ENCODE measurements at places on chromosomes 16 and 17.

- no peak for DNase-seq
Measured at GRCh38 chr16:79248351-79248750, 352.2 kb downstream of the MAF start.

- no peak for DNase-seq
Measured at GRCh38 chr16:87160234-87160636, 157.0 kb downstream of the C16orf95 start.

DNA sequence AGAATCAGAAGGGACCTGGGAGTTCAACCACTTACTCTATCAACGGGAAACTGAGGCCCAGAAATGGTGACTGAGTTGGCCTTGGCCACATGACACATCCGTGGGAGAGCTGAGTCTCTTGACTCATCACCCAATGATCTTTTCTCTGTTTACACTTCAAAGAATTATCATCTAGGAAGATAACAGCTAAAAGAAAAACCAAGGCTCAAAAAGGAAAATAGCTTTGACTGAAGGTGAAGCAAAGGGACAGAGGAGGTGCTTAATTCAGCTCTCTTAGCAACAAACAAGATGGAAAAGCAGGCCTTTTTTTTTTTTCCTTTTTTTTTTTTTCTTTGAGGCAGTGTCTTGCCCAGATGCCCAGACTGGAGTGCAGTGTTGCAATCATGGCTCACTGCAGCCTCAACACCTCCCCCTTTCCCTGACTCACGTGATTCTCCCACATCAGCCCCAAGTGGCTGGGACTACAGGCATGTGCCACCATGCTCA, 16.7 kb downstream of the ERCC4 start:
- DNase-seq: no peak

- no peak for DNase-seq
Measured at GRCh38 chr17:32774695-32775084, 102.2 kb downstream of the MYO1D start.

GRCh38 chr16:3088450-3088849, 10.6 kb downstream of the ZSCAN10 start:
- no peak for DNase-seq

DNA sequence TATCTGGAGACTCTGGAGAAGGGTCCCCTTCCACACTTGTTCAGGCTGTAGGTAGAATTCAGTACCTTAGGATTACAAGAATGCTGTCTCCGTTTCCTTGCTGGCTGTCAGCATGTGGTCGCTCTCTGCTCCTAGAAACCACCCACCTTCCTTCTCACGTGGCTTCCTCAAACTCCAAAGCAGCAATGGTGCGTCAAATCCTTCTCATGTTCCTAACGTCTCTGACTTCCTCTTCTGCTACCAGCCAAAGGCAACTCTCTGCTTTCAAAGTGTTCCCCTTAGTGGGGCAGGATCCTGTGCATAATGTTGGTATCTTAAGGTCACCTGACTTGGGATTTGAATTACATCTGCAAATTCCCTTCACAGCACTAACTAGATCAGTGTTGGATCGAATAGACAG, 30.9 kb upstream of the DYNLRB2 start:
- no peak for DNase-seq

GRCh38 chr17:32007463-32008298, 498 bp downstream of the LRRC37B start:
- DNase-seq: peak; percentile 28

- DNase-seq: no peak
Measured at GRCh38 chr17:12230481-12231354, 210.0 kb downstream of the MAP2K4 start.

- DNase-seq: no peak
Measured at GRCh38 chr16:69927056-69927757, 23.9 kb upstream of the CLEC18A start.

DNA sequence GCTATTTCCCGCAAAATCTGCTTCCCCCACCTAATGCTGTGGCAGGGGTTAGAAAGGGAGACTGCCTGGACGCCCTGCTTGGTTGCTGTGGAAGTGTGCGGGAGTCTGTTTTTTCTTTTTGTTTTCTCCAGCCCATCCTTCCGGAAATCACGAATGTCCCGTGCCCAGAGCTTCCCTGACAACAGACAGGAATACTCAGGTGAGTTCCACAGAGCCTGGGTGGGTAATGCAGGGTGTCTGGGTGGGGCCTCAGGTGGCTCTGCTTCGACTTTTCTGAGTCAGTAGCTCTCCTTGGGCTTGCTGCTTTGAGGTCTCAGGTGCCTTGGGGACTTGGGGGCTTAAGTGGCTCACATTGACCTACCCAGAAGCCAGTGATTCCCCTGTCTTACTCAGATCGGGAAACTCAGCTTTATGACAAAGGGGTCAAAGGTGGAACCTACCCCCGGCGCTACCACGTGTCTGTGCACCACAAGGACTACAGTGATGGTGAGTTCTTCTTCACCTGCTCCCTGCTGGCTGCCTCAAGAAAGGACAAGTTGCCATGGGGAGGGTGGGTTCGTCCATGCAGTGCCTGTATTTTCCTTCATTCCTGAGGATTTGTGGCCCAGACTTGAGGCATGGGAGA, 11.4 kb downstream of the LIMD2 start:
- no peak for DNase-seq

DNA sequence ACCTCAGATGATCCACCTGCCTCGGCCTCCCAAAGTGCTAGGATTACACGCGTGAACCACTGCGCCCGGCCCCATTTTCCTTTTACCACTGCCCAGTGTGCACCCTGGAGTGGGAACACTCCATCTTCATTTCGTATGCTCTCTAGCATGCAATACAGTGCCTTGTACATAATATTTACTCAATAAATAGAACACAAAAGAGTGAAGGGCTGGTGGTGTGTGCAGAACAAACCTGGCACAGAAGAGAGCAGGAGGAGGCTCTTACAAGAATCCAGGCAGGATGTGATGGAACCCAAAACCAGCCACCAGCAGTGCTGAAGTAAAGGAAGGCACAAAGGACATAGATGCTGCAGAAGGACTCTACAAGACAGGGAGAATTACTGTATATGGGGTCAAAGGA, 7.3 kb downstream of the KRT37 start:
- DNase-seq: no peak

GRCh38 chr17:27860971-27861664, 32.0 kb downstream of the LYRM9 start:
- DNase-seq: no peak

- no peak for DNase-seq
Measured at GRCh38 chr16:78592111-78592510, 492.7 kb downstream of the WWOX start.

DNA sequence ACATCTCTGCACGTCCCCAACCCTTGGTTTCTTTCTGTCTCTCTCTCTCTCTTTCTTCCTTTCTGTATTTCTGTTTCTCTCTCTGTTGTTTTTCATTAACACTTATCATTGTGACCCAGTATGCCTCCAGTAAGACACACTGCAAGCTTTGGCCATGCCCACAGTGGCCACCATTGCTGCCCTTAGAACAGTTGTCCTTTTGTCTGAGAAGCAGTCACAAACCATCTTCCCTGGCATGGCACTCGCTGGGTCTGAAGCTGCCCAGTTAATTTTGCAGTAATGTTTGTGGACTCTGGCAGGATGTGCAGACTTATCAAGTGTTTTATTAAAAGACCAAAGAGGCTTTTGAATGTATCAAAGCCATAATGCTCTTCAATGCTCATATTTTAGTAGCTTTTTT, 146.9 kb downstream of the MSI2 start:
- DNase-seq: no peak

DNA sequence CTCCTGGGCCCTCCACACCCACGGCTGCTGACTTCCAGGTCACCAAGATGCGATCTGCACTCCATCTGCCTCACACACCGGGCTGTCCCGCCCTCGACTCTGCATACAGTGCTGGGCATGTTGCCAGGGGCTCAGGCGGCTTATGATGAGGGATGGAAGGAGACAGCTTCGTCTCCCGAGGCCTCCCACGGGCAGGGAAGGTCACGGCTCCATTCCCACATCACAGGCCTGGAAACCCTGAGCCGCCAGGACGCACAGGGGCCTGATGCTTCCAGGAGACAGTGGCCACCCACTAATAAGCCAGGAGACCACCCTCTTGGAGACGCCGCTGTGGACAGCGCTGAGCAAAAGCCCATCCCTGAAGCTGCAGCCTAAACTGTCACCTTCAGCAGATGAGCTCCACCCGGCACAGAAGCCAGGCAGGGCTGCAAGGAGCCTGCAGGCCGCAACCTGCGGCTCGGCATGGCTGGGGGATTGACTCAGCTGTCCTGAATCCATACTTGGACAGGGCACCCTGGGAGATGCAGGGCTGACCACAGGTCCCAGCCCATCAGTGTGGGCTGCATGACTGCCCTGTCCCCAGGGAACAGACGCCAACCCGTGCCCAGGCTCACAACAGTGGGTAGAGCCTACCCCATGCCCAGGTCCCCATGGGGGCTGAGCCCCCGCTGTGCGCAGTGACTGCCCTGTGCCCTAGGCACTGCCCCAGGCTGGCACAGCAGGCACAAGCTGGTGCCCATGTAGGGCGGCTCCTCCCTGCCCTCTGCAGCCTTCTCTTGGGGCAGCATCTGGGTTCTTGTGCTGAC, 34.4 kb downstream of the SLC7A5 start:
- DNase-seq: no peak

GRCh38 chr17:82007495-82008257, 15.0 kb downstream of the CENPX start:
- no peak for DNase-seq

GRCh38 chr17:78878871-78879527, 24.0 kb downstream of the CEP295NL start:
- DNase-seq: no peak

All from activated gamma-delta T cell treated with Interleukin-2 at 50 U/mL for 16 hours (primary cell).